ENCODE measurements at places on chromosomes 2 and 18.

DNA sequence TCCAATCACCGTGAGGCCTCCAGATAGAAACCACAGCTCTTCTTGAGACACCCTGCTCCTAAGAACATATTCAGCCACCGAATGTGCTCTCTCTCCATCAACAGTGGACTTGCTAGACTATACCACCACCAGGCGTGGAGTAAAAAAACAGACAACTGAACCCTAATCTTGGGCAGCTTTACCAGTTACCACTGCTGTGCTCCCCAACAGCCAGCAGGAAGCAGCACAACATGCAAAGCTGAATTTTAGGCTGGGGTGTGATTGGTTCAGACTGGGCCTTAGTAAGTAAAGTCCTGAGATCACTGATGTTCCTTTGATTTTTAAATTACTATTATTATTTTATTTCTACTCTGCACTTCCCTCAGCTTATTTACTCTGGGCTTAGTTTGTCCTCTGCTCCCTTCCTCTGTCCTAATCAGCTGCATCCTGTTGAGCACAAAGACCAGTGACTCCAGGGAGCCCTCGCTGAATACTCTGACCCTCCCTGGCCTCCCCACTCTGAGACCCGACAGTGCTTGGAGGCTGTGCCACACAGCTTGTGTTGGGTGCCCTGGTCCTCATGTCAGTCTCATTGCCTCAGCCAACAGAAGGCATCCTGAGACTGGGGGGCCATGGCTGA, 21.9 kb downstream of the MRPL35 start:
- DNase-seq: peak; percentile 44

GRCh38 chr2:187319441-187320108, 128.5 kb downstream of the CALCRL start:
- DNase-seq: no peak

- DNase-seq: no peak
These were observed 6.0 kb downstream of the COMMD1 start for GRCh38 chr2:61911510-61911909.

DNA sequence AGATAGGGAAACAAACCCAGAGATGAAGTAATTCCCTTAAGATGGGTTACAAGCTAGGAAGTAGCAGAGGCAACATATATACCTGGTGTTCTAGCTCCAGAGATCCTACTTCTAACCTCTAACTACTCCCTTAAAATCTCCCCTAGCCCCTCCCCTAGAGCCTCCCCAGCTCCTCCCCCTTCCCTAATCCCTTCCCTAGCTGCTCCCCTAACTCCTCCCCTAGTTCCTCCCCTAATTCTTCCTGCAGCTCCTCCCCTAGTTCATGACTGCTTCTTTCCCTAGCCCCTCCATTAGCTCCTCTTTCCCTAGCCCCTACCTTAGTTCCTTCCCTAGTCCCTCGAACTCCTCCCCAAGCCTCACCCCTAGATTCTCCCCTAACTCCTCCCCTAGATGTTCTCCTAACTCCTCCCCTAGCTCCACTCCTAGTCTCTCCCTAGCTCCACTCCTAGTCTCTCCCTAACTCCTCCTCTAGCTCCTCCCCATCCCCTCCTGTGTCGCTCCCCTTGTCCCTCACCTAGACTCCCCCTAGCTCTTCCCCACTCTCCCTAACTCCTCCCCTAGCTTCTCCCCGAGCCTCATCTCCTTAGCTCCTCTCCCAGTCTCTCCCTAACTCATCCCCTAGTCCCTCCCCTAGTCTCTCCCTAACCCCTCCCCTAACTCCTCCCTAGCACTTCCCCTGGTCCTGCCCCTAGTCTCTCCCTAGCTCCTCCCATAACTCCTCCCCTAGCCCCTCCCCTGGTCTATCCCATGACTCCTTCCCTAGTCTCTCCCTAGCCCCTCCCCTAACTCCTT, 108.9 kb downstream of the CD226 start:
- DNase-seq: no peak

- DNase-seq: no peak
These were observed 80.6 kb downstream of the NBAS start for GRCh38 chr2:15480552-15480951.

GRCh38 chr18:22169889-22170420, 566 bp downstream of the GATA6 start:
- no peak for DNase-seq

DNA sequence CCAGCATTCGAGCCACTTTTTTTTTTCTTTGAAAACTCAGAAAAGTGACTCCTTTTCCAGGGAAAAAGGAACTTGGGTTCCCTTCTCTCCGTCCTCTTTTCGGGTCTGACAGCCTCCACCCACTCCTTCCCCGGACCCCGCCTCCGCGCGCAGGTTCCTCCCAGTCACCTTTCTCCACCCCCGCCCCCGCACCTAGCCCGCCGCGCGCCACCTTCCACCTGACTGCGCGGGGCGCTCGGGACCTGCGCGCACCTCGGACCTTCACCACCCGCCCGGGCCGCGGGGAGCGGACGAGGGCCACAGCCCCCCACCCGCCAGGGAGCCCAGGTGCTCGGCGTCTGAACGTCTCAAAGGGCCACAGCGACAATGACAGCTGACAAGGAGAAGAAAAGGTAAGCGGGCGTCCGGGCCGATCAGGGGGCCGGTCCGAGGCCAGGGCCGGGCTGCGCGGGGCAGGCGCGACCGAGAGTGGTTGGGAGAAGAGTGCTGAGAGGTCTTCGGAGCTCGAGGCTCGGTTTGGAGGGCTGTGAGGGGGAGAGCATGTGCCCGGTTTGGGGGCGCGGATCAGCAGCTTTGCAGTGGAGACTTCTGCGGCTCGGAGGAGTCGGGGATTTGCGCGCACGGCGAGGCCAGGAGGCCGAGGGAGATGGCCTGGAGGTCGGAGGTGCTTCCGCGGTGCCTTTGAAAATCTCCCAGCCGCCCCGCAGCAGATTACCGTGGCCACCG, 502 bp downstream of the EPAS1 start:
- peak; percentile 55 for DNase-seq

- no peak for DNase-seq
These were observed 50.9 kb downstream of the RRM2 start for GRCh38 chr2:10173258-10174005.
